Effector CD8-positive, alpha-beta T cell (primary cell): ENCODE measurements at places on chromosomes 11 and 22.

DNA sequence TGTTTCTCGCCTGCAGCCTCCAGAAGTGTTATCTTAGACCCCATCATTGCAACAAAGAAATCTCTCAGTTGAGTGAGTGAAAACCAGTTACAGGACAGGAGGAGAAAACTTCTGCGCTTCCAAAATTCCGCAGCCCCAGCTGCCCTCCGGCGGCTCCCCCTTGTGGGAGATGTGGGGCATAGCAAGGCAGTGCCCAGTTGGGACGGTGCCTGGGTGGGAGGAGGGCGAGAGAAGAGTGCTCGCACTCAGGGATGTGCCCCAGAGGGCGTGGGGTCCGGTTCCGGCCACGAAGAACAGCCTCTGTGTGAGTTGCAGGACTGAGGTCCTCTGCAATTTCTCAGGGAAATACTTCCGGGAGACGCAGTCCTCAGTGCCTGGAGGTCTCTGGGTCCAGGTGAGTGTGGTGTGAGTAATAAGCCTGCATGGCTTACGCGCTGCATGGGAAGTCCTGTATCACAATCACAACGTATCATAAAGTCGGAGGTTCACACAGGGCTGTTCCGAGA lies 87.0 kb upstream of the BLID start:
- no peak for DNase-seq

GRCh38 chr11:129215506-129216245 lies 23.6 kb upstream of the ARHGAP32 start:
- DNase-seq, result no peak

GRCh38 chr11:61404641-61405040 lies 12.3 kb downstream of the TMEM216 start:
- DNase-seq, result no peak

- DNase-seq, result no peak
Observed at GRCh38 chr11:113393501-113393985, 6.0 kb downstream of the ANKK1 start.

DNA sequence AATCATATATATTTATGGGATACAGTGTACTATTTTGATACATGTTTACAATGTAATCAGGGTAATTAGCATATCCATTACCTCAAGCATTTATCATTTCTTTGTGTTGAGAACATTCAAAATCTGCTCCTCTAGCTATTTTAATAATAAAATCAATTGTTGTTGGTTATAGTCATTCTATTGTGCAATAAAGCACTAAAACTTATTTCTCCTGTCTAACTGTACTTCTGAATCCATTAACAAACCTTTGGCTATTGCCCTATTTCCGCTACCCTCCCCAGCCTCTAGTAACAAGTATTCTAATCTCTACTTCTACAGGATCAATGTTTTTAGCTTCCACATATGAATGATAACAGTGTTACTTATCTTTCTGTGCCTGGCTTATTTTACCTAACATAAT lies 15.3 kb upstream of the USP2 start:
- no peak for DNase-seq

GRCh38 chr11:61826930-61827570 lies 1.1 kb upstream of the FADS2 start:
- no peak for DNase-seq

DNA sequence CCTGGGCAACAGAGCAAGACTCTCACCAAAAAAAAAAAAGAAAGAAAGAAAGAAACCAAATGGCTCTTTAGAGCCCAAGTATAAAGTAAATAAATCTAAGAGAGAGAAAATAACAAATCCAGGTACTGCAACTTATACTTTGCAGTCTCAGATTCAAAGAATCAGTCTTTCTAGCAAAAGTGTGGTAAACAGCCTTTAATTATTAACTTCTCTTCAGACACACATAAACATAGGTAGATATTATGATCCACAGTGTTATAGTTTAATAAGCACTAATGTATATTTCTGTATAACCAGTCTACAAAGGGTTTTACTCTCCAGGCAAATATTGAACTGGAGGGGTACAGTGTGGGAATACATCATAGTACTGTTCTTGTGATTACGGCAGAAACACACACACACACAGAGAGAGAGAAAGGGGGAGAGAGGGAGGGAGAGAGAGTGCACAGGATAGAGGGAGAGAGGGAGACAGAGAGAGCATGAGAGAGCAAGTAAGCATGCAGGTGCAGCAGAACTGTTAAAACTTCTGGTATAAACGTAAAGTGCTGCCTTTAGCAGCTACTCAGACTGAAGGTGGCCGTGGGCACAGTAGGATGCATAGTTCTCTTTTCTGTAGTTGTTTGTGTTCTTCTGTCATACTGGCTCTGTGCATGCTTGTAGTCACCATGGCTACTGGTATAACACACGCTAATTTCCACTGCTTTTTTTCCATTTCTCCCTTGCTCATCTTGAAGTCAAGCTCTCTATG lies 32.3 kb downstream of the MTMR2 start:
- no peak for DNase-seq

DNA sequence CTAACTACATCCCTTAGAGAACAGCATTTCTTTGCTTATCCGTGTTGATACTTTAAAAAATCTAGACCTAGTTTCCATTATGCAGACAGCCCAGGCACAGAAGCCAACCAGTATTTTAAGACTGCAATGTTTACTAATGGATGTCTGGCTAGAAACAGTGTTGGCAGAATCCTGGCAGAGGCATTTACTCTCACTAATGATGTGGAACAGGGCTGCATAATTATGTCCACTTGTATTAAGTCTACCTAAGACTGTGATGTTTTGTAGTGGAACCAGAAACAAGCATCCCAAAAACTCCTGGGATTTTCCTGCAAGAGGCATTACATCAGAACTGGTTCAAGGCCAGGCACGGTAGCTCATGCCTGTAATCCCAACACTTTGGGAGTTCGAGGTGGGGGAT lies 50.2 kb upstream of the PICALM start:
- no peak for DNase-seq

- DNase-seq, result no peak
Observed at GRCh38 chr11:10444725-10445315, 10.2 kb upstream of the AMPD3 start.

GRCh38 chr22:21926728-21927127 lies 25.9 kb downstream of the PPM1F start:
- DNase-seq, result no peak

GRCh38 chr22:20302438-20303228 lies 17.2 kb downstream of the DGCR6L start:
- DNase-seq, result no peak

DNA sequence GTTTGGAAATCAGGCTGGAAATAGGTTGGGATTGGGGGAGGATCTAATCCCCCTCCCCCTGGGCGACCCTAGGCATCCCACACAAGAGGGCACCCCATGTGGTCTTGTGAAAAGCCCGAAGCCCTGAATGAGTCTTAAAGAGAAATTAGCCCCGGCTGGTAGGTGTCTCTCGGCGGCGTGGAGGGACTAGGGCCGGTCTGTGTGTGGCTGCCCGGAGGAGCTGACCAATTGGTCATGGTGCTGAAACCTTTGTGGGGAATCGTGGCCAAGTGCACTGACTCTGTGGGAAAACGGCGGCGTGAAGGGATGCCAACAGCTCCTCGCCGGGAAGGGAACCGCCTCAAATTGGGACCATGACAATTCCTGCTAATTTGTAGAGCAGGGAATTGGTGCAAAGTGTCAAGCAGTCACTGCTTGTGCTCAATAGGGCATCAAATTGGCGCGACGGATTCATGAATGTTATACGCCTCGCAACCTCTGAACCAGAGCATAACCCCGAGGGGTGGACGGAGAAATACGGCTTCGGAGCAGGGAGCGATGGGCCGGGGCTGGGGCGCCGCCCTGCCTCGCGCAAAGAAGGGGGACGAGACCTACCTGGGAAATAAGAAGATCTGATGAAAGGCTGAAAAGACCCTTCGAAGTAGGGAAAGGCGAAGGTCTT lies 1.5 kb downstream of the DBX1 start:
- DNase-seq, result no peak

GRCh38 chr11:45304992-45305335 lies 18.8 kb upstream of the SYT13 start:
- no peak for DNase-seq

GRCh38 chr11:122843281-122844141 lies 5.2 kb downstream of the CRTAM start:
- no peak for DNase-seq

DNA sequence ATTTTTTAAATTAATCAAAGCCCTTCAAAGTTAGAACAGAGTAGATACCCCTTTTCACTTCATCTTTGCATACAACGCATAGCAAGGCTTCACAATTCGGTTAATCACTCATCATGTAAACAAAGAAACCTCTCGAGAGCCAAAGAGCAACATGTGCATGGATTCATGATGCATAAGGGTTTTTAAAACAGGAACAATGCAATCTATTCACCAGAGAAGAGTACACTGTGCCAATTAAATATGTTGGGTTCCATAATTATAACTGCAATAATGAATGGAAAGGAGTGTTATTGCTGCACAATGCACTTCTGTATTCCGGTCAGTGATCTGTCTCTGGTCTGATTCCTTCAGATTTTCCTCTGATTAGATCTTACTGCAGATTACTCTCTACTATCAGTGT lies 45.3 kb downstream of the CADM1 start:
- DNase-seq, result no peak

DNA sequence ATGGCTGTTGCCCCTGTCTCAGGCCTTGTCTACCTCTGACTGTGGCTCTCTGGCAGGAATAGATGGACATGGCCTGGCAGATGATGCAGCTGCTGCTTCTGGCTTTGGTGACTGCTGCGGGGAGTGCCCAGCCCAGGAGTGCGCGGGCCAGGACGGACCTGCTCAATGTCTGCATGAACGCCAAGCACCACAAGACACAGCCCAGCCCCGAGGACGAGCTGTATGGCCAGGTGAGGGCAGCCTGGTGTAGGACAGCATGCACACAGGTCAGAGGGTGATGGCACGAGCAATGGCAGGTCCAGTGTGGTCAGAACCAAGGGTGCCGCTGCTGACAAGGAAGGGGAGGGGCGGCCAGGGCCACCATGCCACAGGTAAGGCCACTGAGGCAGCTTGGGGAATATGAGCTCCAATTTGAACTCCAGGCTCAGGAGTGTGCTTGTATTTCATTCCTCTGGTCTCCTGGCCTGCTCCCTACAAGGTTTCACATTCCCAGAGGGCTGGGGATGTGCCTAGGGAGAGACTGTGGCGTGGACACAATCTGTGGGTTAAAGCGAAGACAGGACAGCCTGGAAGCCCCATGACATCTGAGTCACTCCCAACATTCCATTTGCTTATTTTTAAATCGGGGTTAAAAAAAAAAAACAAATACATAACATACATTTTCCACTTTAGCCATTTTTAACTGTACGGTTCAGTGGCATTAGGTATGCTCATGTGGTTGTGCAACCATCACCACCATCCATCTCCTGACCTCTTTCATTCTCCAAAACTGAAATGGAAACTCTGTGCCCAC lies 562 bp downstream of the FOLR3 start:
- no peak for DNase-seq

GRCh38 chr22:31943978-31944699 lies at the start of gene YWHAH:
YWHAH (plus strand) TSS chr22:31944535; CDS start chr22:31944734, 199 bp downstream.
- DNase-seq, result peak; percentile 74

DNA sequence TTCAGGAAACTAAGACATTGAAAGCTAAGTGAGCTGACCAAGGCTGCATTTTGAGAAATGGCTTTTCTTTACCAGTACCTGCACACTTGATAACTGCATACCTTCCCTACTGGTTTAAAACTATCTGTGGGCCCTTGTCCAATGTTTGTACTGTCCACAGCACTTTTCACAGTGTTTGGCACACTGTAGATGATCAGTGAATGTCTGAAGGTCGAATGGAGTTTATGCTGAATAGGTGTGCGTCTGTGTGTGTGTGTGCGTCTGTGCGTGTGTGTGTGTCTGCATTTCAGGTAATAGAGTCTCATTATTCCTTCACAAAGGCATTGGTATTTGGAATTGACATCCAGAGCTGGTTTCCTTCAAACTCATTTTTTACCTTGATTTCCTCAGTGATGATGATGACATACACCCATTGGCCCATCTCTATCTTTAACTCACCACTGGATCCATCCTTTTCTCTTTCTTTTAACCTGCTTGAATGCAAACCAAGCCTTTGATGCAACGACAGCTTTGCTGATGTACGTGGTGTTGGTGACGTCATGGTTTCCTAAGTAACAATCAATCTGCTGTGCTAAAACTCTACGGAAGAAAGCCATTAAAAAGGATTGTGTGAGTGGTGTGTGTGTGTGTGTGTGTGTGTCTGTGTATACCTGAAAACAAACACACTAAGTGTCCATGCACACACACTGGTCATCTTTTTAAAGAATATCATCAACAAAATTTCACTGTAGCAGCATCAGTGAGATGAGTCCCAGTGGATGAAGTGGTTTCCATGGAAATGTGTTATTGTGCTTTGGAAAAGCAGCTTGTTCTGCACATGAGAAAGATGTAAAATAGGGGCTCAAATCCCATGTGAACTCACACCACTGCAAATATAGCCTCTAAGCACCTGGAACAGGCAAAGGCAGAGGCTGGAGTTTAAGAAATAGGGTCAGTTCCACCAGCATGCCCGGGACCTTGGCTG lies 490.2 kb upstream of the B3GAT1 start:
- DNase-seq, result no peak

- no peak for DNase-seq
Observed at GRCh38 chr11:128765571-128766549, 72.0 kb downstream of the FLI1 start.

- no peak for DNase-seq
Observed at GRCh38 chr11:47466701-47467250, 17.8 kb upstream of the RAPSN start.

- DNase-seq, result no peak
Observed at GRCh38 chr11:107139396-107139795, 121.1 kb upstream of the GUCY1A2 start.

GRCh38 chr22:19816372-19817119 lies 38.1 kb downstream of the GNB1L start:
- no peak for DNase-seq

DNA sequence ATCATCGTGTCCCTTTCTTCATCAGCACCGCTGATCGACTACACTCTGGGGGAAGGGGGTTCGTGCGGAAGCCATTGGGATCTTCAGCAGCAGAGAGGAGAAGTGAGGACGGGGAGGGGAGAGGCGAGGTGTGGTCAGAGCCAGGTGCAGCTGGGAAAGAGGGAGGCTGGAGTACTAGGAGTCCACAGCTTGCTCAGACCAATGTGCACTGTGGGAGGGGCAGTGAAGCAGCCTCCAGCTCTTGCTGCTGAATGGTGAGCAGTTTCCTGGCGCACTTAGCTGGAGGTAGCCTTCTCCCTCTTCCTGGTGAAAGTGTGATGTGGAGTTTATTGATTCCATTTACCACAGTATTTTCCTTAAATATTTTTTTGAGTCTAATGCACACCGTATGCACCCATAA lies 99.0 kb upstream of the NECTIN1 start:
- DNase-seq, result no peak

- DNase-seq, result no peak
Observed at GRCh38 chr11:9774591-9775397, 110.9 kb downstream of the SWAP70 start.

DNA sequence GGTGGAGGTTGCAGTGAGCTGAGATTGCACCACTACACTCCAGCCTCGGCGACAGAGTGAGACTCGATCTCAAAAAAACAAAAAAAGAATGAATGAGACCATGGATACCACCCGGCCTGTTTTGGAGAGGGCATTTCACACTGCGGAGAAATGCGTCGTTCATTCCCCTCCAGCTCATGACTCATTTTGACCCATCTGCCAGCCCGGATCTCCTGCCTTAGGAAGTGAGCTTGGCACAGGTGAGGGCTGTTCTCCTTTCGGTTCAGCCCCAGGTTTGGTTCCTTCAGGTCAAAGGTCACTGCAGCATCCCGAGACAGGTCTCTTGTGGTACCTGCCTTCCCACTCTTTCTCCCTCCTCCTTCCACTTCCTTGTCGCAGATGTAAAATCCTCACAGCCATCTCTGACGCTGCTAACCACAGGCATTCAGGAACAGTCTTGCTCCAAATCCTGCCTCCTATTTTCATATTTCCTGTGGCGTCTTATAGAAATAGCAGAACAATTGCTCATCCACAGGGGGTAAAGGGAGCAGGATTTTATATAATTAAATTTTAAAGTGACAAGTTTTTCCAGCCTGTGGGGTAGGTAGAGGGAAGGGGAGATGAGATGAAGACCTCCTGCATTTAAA lies 517.9 kb downstream of the NTM start:
- DNase-seq, result no peak
